Astrocyte of the hippocampus (primary cell): ENCODE measurements at places on chromosomes 2 and 18.

DNA sequence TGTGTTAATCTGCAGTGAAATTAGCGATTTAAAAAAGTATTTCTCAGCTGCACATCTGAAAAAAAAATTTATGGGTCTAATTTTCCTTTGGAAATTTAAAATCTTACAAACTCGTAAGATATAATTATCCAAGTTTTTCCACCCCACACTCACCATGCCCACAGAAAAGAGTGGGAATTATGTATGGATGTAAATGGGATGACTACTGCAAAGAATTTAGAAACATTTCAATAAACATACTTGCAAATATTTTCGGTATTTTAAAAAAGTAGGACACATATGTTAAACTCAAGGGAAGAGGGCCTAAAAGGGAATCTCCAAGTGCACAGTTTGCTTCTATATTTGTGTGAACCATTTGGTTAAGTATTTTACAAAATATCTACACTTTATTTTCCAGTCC lies 1039.9 kb upstream of the POU3F3 start:
- DNase-seq = no peak

GRCh38 chr18:57269756-57270155 lies 82.6 kb upstream of the ST8SIA3 start:
- no peak for DNase-seq

DNA sequence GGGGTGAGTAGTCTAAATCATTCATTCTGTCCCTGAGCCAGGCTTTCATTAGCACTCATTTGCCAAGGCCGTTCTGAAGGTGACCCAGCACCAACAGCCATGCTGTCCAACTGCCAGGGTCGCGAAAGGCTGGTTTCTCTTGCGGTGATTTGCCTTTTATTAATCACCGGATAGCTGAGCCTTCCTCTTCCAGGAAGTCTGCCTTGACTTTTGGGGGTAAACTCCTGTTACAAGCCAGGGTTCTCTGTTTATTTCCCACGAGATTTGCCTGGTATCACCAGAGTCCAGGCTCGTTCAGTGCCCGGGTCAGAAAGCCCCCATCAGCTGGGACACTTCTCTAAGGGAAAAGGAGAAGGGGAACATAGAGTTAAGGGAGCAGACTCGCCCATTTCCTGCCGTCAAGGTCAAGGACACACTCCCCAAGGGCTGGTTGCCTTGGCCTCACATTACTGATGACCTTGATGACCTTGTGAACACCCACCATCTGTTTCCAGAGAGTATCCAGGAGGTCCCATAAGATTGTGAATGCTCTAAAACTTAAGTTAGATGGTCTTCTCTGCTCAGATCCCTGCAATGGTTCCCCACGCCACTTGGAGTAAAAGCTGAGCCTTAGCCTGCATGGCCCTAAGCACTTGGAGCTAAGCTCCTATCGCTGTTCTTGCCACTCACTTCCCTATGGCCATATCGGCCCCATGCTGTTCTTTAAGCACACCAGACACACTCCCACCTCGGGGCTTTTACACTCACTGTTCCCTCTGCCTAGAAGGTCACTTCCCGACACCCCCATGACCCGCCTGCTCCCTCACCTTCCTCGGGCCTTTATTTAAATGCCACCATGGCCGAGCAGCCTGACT lies 118.0 kb upstream of the STPG4 start:
- no peak for DNase-seq

DNA sequence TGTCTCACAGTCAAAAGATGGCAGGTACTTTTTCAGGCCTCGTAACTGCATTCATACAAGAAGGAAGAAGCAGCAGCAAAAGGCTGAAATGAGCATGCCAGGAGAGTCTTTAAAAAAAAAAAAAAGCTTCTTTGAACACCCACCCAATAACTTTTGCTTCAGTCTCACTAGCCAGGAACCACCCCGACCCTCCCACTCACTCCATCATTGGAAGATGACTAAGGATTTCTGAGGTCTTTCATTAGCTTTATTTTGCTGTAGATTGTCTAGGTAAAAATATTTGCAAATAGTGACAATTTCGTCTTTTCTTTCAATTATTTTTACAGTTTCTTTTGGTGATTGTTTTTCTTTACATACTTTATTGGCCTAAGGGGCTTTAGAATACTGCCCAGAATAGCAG lies 37.9 kb downstream of the RBBP8 start:
- no peak for DNase-seq

- DNase-seq = no peak
Observed at GRCh38 chr2:172278667-172279066, 148.7 kb upstream of the ITGA6 start.

DNA sequence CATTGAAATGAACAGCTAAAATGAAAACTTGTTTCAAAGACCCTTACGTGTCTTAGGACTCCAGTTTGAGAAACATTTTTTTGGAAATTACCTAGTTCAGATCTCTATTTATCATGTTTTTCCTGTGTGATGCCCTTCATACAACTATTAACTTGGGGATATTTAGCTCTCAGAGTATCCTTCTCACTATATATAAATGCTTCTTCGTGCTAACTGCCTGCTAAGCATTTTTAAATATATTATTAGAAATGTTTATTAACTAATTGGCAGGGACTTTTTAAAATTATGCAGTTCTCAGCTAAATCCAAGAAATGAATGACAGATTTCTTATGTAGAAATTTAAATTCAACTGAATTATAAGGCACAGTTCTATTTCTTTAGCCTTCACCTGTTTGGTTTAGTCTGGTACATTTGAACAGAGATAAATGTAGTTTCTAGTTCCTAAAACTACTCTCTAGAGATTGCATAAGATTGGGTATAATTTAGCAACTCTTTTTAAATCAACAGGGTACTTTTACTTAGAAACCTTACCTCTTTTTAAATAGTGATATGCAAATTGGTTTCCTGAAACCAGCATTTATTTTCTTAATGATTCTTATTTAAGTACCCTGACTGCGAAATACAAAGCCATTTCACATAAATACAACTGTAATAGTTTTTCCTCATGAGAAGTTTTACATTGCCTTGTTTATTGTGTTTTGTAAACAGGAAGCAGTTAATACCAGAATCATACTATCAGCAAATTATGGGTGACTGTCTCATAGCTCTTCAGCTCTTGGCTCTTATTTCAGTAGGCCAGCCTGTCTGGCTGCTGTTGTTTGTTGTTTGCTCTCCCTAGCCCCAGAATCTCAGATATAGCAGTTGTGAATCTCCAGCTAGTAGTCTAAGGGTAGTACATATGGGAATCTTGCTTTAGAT lies 140.7 kb downstream of the PTRHD1 start:
- DNase-seq = no peak

DNA sequence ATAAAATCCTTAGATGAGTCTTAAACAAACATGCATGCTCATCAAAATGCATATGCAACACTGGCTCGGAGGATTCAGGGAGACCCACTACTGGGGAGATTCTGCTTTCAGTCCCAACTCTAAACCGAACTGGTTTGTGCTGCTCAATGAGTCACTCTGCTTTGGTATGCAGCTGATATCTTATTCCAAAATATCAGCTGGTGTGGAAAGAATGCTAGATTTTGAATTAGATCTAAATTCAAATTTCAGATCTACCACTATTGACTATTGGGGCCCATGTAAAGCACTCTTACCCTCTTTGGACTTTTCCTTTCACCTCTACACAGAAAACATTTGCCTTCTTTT lies 39.2 kb upstream of the TTN start:
- no peak for DNase-seq

- peak; percentile 40 for DNase-seq
Observed at GRCh38 chr2:67565761-67566160, 168.6 kb downstream of the ETAA1 start.

GRCh38 chr18:2572892-2573291 lies 1.5 kb downstream of the NDC80 start:
- DNase-seq = peak; percentile 33

DNA sequence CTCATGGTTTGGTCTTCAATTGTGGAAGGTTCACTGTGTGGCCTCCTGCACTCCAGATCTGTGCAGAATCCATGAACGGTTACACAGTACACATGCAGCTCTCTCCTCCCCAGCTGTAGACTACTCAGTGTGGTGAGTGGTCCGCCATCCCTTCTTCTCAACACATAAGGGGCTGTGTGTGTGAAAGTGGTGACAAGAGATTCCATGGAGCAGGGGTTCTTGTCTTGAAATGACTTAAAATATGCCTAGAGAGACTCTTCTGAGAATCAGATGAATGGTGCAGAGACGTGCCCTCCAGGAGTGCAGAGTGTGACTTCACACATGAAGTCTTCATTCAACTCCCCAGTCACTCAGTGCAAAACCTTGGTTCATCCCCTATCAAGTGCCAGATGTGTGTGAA lies 151.0 kb upstream of the COPS8 start:
- DNase-seq = no peak

GRCh38 chr2:106147665-106148064 lies 46.4 kb downstream of the UXS1 start:
- no peak for DNase-seq

- DNase-seq = no peak
Observed at GRCh38 chr2:126661702-126662500, 5.9 kb downstream of the GYPC start.

- no peak for DNase-seq
Observed at GRCh38 chr2:121635371-121635770, 13.9 kb downstream of the CLASP1 start.

DNA sequence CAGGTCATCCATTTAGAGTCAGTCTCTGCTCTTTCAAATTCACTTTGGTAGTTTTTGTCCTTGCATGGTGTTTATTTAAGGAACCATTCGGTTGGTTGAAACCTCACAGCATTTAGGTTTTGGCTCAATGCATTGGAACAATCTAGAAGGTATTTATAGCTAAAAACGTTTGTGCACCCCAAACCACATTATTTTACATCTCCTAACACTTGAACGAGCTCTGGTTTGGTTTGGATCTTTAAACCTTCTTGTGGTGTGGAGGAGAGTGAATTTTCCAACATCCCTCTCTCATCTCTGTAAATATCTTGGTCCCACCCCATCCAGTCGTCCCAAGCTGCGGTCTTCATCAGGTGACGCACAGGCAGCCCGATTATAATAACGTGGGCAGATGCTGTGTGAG lies 287.9 kb downstream of the LPIN1 start:
- no peak for DNase-seq

DNA sequence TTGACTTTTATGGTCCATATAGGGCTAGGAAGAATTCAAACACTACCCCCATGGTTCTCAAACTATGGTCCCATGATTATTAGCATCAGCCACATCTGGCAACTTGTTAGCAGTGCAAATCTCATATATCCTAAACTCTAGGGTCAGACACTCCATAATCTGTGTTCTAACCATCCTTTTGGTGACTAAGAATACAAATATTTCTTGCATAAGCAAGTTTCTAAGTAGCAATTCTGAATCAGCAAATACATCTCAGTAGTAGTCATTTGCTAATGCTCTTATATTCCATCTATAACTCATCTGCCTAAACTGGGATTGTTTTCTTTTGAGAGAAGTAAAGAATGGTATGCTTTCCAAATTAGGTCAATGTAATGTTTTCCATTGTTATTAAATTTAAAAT lies 447.3 kb downstream of the TMX3 start:
- peak; percentile 5 for DNase-seq

- peak; percentile 66 for DNase-seq
Observed at GRCh38 chr18:53380063-53380639, 844.3 kb downstream of the MBD2 start.

DNA sequence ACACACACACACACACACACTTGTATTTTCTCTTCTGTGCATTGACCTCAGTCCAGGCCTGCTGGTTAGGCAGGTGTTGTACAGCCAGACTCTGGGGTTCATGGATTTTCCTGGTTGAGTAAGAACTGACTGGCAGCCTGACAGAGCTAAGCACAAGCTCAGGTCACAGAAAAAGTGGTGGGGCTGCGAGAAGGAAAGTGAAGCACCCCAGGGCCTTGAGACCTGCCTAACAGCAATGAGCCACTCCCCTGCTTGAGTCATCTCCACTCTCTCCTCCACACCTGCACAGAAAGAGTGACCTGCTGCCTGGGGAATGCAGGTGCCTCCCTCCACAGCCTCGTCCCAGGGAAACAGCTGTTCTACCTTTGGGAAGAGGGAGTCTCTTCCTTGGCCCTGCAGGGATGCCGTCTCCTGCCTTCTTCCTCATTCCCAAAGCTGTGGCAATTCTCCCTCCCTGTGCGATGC lies 91.4 kb upstream of the LGALSL start:
- no peak for DNase-seq

GRCh38 chr2:222915092-222915957 lies 54.5 kb downstream of the ACSL3 start:
- DNase-seq = peak; percentile 37

- peak; percentile 28 for DNase-seq
Observed at GRCh38 chr18:67514901-67515540, 1.5 kb downstream of the DSEL start.

DNA sequence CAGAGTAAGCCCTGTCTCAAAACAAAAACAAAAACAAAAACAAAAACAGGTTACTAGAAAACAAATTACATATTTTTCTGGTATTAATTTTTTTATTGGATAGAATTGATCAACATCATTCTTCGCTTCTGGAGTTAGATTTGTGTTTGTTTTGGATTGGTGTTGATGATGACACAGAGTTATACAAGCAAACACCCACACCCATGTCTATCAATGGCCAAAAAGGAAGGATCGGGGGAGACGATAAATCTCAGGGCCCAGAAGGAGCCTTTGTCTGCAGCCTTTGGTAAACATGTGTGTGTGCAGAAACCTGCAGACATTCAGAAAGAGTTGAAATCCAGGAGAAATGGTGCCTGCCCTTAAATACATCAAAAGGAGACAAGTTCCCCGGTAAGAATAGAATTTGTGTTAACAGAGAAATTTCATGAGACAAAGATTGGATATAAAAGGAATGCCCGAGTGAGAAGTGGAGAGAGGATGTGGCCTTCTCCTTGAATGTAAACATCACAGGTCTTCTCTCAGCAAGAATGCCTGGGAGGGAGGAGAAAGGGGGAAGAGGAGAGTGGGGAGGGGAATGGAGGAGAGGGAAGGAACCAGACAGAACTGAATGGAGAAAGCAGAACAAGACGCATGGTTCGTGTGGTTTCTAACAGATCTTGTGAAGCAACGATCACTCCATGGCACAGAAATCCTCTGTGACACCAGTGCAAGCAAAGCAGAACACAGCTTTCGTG lies 40.4 kb upstream of the TMEM178A start:
- no peak for DNase-seq

DNA sequence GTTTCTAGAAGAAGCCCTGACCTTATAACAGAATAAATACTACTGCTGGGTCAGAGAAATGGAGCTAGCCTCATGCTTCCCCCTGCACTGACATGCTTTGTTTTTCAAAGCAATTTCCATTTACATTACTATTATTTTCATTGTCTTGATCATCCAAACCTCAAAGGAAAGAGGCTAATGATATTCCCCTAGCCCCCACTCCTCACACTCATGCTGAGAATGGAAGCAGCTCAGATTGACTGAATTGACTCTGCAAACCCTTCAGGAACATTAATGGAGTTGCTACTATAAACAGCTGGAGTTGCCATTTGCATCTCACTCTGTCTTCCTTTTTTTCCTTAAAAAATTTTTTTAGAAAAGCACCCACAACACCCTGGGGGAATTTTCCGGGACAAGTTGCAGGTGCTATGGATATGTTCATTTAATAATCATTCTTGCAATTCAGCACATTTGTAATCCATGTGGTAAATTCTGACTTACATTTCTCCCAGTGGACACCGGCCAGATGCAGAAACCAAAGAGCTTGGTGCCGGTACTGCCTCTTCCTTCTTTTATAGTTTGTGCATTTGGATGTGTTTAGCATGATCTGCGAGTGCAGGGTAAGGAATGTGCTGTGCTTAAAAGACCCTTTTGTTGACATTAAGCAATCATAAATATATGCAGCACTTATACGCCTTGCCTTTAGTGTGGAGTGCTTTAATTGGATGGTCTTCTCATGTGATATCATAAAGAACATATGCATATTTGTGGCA lies 103.3 kb upstream of the OSR1 start:
- no peak for DNase-seq

- DNase-seq = no peak
Observed at GRCh38 chr2:67135208-67135607, 261.9 kb upstream of the ETAA1 start.
